ENCODE measurements at places on chromosomes 11 and 22.

DNA sequence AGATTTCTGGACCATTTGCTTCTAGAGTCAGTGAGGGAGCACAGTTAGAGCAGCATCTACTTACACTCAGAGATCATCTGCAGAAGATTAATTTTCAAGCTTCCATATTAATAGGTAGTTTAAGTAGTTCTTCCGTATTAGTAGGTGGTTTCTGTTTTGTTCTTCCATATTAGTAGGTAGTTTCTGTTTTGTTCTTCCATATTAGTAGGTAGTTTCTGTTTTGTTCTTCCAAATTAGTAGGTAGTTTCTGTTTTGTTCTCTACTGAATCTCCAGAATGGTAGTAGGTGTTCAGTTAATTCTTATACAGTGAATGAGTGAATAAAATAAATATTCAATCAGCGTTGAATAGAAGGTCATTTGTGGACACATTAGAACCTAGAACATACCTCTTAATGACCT, 175.7 kb downstream of the TMEM135 start:
- no peak for DNase-seq

- DNase-seq, result no peak
These were observed 19.9 kb downstream of the TRIOBP start for GRCh38 chr22:37716708-37717107.

GRCh38 chr22:45473626-45474237, 29.0 kb upstream of the FBLN1 start:
- no peak for DNase-seq

DNA sequence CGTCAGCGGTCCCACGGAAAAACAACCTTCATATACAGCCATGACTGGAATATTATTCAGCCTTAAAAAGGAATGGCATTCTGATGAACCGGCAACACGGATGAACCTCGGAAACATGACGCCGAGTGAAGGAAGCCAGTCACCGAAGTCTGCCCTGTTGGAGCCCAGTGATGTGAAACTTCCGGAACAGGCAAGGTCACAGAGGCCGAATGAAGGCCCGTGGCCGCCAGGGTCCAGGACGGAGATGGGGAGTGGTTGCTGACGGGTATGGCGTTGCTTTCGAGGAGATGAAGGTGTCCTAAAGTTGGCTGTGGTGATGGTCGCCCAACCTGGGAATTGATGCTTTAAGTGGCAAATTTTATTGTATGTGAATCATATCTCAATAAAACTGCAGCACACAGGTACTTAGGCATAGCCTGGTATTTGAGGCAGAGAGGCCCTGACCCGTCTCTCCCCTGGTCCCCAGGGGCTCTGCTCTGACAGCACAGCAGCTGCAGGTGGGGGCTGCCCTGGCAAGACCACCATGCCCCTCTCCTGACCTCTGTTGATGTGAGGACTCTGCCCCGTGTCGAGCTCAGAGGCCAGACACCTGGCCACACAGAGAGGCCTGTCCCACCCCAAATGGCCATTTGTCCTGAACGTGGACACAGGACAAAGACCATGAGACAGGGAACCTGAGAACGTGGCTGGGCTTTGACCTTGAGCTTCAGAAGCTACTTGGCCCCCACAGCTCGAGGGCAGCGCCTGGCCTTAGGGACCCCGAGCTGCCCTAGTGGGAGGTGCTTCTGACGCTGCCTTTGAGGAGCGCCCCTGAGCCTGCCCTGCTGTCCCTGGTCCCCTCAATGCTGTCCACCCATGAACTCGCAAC, 1090.8 kb downstream of the BRD1 start:
- DNase-seq, result no peak

GRCh38 chr11:690738-691633, 4.0 kb downstream of the DEAF1 start:
- no peak for DNase-seq

GRCh38 chr11:71391796-71392195, 56.4 kb downstream of the DHCR7 start:
- no peak for DNase-seq

GRCh38 chr11:405323-405953, 9.4 kb downstream of the SIGIRR start:
- DNase-seq, result no peak

DNA sequence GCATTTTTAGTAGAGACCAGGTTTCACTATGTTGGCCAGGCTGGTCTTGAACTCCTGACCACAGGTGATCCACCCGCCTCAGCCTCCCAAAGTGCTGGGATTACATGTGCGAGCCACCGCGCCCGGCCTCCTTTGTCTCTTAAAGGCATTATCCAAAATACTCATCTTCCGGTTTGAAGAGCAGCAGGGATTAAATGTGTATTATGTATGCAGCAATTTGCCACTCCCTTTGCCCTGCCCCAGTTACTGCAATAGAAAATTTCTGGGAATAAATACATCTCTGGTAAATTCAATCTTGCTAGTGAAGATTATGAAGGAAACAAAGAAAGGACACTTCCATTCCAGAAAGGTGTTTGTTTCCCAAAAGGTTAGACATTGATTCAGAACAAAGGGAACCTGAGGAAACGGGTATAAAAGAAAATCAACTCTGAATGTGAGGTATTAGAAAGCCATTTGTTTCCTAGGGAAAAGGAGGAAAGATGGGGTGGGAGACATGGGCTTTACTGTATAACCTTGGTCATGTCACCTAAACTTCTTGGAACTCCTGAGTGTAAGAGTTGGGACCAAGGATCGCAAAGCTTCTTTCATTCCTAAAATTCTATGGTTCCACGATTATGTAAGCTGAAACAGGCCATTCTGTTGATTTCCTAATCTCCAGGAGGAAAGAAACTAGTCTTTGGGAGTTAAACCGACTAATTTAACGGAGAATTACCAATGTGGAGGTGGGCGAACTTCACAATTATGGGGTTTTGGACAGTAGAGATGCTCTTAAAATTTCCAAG, 959 bp upstream of the HIPK3 start:
- no peak for DNase-seq

All from activated CD4-positive, CD25-positive, alpha-beta regulatory T cell treated with anti-CD3 and anti-CD28 coated beads, Interleukin-2, amount 50 U/mL, for 16 hours (primary cell).